ENCODE measurements at places on chromosomes 4 and X.

- no peak for DNase-seq
Measured at GRCh38 chrX:153767674-153768055, 3.6 kb downstream of the PLXNB3 start.

DNA sequence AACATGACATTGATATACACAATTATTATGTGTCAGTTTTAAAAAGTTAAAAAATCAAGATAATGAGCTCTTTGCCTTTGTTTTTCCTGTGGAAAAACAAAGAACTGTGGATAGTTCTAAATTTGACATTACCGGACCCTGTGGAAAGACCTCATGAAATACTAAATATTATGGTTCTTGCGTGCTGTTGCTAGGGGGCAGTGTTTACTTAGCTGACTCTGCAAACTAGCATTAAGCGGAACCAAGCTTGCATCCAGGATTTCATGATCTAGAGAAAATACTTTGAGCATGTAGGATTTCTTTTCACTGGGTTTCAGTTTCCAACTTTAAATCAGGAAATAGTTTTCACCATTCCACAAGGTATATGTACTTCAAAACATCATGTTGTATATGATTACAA is 33.6 kb downstream of the CLCN4 start:
- DNase-seq = peak; percentile 83

DNA sequence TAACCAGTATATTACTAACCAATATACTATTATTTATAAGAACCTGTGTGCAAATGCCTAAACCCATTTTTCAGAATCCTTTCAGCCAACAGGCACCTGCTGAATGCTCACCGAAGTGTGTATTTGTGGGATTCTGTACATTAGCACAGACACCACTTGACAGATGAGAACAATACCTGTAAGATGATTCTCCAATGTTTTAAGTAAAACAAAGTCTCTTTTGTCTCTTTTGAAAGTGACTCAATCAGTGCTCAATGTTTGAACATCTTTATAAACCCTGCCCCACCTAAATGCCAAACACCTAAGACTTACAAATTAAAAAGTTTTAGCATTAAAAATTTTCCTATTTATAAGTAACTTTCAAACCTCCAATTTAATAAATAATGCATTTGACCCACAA is 763 bp downstream of the ASB9 start:
- DNase-seq = no peak

DNA sequence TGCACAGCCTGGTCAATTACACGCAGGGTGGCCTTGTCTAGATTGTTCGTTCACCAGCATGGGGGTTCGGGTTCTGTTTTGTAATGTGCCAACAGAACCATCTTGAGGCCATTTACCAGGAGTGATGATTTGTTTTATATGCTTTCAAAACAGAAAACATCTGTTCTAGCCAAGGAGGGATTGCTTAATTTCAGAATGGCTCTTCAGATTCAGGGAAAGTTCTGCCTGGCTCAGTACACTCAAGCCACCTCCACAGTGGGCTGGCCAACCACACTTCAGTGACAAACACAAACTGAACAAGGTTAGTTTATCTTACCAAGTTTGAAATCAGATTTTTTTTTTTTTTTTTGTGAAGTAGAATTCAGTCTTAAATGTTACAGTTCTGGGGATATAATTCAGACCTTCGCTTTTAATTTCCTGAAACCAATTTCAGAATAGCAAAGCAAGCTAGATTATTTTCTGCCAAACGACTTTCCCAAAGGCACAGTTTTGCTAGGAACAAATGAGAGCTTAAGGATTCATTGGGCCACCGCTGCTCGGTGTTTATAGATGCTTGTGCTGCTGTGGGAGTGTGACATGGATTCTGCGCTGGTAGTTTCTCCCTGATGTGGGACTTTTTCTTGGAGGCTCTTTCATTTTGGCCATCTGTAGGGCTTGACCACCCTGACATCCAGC is 23.4 kb downstream of the SMS start:
- peak; percentile 44 for DNase-seq

- peak; percentile 74 for DNase-seq
Measured at GRCh38 chr4:48388525-48389154, 47.3 kb downstream of the SLAIN2 start.

- no peak for DNase-seq
Measured at GRCh38 chr4:112201915-112202505, 29.6 kb upstream of the AP1AR start.

- peak; percentile 25 for DNase-seq
Measured at GRCh38 chrX:129472116-129472515, 51.2 kb downstream of the SMARCA1 start.

DNA sequence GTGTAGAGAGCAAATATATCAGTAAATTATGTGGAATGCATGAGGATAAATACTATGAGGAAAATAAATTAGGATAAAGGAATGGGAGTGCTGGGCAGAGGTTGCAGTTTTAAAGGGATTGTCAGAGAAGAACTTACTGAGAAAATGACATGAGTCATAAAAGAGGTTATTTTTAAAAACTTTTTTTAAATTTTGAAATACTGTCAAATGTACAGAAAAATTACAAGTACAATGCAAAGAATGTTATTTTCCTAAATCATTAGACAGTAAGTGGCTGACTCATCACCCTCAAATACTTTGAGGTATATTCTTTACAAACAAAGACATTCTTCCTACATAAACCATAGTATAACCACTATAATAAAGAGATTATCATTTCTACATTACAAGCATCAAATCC is 29.8 kb upstream of the H2AZ1 start:
- DNase-seq = peak; percentile 69

DNA sequence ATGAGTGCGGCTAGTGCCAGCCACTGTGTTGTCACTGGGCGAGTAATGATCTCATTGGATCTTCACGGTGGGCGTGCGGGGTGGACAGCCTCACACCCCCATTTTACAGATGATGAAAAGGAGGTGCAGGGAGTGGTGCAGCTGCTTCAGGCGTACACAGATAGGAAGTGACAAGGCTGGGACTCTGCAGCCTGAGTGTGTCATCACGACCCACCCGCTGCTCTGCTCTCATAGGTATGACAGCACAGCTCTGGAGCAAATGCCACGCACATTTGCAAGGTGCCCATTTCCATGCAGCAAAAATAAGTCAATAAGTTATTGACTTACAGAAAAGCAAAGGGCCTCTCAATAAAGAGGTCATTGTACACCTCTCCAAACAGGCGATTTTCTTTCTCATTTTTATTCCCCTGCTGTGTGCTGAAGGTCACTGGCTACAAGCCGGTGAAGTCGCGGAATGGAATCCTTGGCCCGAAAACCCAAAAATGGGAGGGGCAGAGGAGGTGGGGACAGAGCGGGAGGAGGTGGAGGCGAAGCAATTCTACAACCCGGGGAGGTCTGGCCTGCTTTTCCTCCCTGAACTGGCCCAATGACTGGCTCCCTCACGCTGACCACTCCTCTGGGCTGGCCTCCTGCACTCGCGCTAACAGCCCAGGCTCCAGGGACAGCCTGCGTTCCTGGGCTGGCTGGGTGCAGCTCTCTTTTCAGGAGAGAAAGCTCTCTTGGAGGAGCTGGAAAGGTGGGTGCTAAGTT is at the start of gene SOD3:
SOD3 (plus strand) TSS at position 658 of the 750 bp plus-strand sequence. CDS start 3,949 bp downstream, outside the sequence.
- peak; percentile 86 for DNase-seq

DNA sequence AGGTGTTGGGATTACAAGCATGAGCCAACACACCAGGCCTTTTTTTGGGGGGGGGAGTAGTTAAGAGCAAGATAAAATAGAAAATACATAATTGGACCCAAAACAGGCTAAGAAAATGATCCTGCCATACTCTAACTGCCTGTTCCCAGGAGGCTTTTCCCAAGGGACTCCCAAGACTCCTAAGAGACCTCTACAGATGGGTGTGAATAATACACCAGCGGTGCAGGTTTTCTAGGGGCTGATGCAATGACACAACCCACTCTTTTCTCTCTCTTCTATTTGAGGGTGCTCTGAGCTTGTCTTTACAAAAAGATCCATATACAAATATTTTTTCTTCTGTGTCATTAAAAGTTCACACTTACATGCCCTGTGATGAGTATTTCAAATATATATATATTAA is 116.9 kb downstream of the RASL11B start:
- no peak for DNase-seq

- no peak for DNase-seq
Measured at GRCh38 chr4:53147711-53148110, 218.2 kb downstream of the SCFD2 start.

GRCh38 chrX:108439426-108439942 is at the start of gene COL4A5:
TSS of gene COL4A5 (plus strand) at chrX:108439838. CDS start at chrX:108440126, 288 bp downstream.
- DNase-seq = peak; percentile 80

GRCh38 chr4:87034527-87034926 is 99.7 kb downstream of the AFF1 start:
- DNase-seq = no peak

- DNase-seq = peak; percentile 67
Measured at GRCh38 chrX:24870143-24870542, 145.6 kb downstream of the ARX start.

- DNase-seq = no peak
Measured at GRCh38 chrX:50842221-50842620, 28.2 kb upstream of the SHROOM4 start.

GRCh38 chrX:96684339-96685209 is at the start of gene DIAPH2:
TSS of gene DIAPH2 (plus strand) at chrX:96684842.
- DNase-seq = peak; percentile 75

GRCh38 chr4:93867416-93868001 is 39.0 kb downstream of the ATOH1 start:
- no peak for DNase-seq

GRCh38 chr4:112280386-112281056 is 5.2 kb downstream of the TIFA start:
- no peak for DNase-seq

- DNase-seq = peak; percentile 91
Measured at GRCh38 chr4:177369372-177369771, 59.7 kb downstream of the NEIL3 start.

GRCh38 chr4:96504386-96504785 is 664.5 kb downstream of the PDHA2 start:
- no peak for DNase-seq

GRCh38 chrX:9737363-9737762 is 28.3 kb downstream of the GPR143 start:
- no peak for DNase-seq

- DNase-seq = no peak
Measured at GRCh38 chr4:86970447-86971354, 35.9 kb downstream of the AFF1 start.

GRCh38 chrX:82058728-82059127 is 856.8 kb downstream of the SH3BGRL start:
- DNase-seq = no peak

- no peak for DNase-seq
Measured at GRCh38 chr4:82802911-82803310, 4.3 kb upstream of the SCD5 start.

DNA sequence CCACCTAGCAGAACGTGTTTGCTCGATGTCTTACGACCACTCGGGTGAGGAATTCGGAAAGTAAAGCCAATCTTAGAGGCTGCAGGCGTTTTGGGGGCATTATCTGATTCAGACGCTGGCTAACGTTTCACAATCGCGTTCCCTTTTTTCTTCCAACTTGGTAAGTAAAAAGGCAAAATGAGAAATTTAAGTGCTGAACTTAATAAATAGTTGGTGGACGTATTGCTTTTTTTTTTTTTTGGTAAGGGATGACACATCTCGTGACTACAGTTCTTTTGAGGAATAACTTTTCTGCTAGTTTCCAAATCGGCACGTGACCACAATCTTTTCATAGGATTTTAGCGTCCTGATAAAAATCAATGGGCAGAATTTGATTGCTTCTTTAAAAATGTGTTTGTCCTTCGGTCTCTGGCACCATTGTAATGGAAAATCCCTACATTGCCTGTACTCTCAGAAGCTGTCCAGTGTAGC is 848 bp downstream of the RAB9A start:
- peak; percentile 40 for DNase-seq

DNA sequence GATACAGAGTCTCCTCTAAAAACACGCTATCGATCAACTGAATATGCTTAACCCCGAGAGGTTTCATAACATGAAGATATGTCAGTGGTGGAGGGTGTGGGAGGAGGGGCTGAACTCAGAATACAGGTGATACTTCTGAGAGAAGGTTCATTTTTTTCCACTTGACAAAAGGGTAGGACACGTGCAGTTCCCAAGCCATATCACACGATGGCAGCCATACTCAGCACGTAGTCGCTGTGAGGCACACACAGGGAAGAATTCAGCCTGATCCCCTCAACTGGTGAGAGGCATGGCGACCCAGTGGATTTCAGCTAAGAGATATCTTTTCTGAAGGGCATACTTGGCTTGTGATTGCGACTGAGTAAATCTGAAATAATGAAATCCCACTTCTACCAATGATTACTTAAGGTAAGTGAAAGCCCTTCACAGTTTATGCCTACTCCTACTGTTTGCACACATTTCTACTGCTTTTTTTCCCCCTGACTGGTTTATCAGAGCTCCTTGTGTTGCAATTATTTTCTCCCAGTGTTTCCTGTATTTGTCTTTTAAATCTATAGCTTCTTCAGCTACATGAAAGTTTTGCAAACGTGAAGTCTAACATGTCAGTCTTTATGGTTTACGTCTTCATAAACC is 133.1 kb downstream of the CORIN start:
- peak; percentile 37 for DNase-seq

DNA sequence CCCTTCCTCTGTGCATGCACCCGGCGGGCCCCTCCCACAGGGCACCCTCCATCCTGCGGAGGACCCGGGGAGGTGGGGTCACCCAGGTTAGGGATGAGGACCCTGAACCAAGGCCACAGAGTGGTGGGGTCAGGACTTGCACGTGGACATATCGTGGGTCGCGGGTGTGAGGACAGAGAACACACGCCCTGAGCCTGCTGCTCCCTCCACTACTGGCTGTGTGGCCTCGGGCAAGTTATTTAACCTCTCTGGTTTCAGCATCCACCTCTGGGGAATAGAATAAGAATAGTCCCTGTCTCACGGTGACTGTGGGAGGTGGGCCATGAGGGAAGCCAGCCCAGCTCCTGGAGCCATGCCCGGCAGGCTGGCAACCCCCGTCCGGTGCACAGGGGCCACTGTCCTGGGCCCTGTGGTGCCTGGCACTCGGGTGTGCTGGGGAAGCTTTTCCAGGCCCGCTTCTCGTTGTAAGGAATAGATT is 5.1 kb downstream of the PSAPL1 start:
- no peak for DNase-seq

- peak; percentile 65 for DNase-seq
Measured at GRCh38 chr4:149980941-149981340, 97.3 kb upstream of the DCLK2 start.

DNA sequence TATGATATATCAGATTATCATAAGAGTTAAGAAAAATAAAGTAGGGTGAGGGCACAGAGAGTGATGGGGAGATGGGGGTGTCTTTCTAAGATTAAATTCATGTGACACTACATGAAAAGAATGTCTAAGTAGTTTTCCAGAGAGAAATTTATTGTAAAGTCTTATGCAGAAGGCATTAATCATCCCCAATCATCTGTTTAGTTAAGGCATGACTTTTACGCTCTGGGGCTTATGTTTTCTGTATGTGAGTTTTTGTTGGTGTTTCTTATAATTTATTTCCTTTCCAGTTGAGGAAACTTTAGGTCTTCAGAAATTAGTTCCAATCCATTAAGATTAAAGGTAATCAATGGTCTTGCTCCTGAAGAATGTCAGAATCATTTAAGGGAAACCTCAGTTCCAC is 383.0 kb upstream of the GALNT7 start:
- DNase-seq = peak; percentile 7

- no peak for DNase-seq
Measured at GRCh38 chr4:150447356-150447755, 134.6 kb upstream of the MAB21L2 start.

- no peak for DNase-seq
Measured at GRCh38 chr4:22857411-22857810, 164.7 kb downstream of the GBA3 start.

- DNase-seq = no peak
Measured at GRCh38 chrX:107836958-107837357, 11.3 kb downstream of the MID2 start.

Measured in IMR-90 (cell line).